Activated T-cell treated with anti-CD3 and anti-CD28 coated beads for 24 hours (primary cell): ENCODE measurements at places on chromosomes 6 and 20.

DNA sequence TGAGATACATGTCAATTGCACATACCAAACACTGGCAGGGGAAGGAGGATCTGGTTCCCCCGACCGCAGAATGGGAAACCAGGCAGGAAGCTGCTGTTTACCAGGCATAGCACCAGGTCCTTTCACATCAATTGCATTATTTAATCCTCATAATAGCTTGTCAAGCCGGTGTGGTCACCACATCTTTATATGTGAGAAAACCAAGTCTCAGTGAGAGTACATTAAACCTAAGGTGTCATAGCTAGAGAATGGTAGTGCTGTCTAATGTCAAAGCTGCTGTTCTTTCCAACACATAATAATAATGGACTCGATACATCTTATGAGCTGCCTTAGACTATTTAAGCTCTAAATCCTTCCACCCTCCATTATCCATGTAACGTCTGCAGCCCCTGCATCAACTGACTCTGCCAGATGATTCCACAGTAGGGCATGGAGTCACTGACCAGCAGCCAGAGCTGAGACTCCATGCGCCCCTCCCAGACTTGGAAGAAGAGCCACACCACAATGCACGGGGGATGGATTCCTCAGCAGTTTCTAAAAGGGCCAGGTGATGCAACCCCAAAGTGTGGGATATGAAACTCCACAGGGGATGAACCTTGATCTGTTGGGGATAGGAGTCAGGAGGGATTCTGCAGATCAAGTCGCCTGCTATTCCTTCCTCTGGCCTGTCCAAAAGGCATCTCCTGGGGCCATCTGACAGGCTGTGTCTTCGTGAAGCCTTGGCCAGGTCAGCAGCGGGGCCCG, 71.8 kb downstream of the GPR6 start:
- DNase-seq, result no peak

DNA sequence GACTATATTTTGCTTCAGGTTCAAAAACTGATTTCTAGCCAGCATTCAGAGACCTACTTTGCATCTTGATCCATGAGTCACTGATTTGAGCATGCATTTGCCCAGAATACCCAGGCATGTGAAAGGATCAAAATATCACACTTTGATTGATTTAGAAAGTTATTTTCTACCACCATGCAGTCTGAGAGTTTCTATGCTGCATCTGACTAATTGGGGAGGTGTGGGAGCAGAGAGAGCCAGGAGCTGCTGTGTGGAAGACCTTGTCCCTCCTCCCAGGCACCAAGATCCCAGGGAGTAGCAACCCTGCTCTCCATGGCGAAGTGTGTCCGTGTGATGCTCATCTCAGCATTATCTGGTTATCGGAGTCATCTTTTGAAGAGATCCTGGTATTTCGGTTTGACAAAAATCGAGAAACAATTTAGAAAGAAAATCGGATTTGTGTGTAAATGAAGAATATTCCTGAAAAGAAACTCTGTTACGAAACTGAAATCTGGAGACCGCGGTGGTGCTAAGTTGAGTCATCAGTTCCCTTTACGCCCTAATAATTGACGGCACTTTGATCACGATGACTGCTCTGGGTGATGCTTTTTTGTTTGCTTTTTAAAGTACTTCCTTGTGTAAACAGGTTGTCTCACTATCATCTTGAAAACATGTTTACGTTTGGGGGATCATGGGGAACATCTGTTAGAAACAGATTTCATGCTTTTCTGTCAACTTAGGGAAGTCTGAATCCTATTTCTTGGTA, 193.4 kb downstream of the BACH2 start:
- DNase-seq, result no peak

- DNase-seq, result no peak
These were observed 56.9 kb downstream of the HIVEP1 start for GRCh38 chr6:12068899-12069557.

DNA sequence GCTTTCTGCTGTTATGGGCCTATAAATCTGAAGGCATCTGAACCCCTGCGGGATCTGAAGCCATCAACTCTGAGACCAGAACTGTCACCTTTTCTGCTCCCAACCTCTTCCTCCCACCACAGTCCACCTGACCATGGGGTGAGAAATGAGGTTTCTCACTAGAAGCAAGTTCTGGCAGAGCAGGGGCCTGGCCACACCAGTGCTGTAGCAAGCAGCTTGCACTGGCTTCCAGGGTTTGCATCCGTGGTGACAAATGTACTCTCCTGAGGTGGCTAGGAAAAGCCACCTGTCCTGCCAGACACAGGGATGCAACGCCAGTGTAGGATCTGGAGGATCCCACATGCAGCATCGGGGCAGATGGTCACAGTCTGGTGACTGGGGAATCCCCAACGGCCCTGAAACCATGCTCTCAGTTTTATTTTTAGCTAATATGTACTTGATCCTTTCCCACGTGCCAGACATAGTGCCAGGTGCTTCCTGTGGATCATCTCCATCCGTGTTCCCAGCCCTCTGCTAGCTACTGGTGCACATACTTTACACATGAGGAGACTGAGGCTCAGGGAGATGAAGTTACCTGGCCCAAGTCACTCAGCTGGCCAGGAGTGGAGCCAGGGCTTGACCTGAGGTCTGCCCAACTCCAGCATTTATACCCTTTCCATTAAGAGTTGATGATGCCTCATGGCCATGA, 122.1 kb upstream of the SPACA1 start:
- DNase-seq, result no peak

GRCh38 chr6:43858161-43859153, 88.4 kb downstream of the VEGFA start:
- DNase-seq, result no peak

- DNase-seq, result no peak
These were observed 208.9 kb upstream of the FOXQ1 start for GRCh38 chr6:1103021-1103420.

GRCh38 chr6:77463308-77463860, at the start of gene HTR1B:
TSS of gene HTR1B (minus strand) at chr6:77463491. CDS start at chr6:77463403, 88 bp downstream.
- no peak for DNase-seq

DNA sequence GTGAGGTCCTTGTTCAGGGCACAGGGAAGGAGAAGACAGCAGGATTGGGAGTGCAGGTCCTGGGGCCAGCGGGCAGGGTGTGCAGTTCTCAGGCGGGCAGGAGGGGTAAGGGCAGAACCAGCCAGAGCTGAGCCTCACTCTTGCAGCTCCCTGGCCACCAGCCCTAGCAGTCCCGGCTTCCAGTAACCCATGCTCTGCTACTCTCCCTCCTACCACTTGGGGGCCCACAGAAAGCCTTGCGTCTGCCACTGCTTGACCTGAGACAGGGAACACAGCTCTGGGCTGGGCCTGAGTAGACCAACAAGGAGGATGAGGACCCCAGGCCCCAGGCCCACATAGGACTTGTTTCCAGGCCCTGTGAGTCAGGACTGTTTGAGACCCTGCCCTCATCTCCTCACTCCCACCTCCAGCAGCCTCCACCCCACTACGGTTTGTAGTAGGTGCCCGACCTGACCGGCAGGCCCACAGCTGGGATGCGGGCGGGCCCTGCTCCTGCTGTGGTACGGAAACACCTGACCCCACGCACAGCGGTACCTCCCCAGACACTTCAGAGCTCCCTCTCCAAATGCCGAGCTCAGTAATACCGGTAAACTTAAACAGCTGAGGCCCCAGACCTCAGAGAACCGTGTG, 39.2 kb downstream of the KCNK5 start:
- DNase-seq, result no peak

GRCh38 chr6:153668758-153669157, 370.3 kb upstream of the OPRM1 start:
- DNase-seq, result no peak

DNA sequence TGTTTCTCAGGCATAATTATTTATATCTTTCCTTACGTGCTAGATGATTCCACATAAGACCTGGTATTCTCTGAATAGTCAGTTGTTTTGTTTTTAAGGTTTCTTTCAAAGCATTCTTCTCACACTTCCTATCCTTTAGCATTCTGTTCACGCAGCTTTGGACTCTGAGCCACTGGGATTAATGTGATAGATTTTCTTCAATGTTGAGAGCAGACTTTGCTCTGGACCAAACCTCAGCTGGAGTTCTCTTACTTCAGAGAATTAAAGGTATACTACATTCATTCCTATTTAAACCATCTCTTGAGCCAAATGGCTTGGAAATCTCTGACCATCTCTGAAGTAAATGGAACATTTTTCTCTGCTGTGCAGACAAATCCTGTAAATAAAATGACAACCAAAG, 70.7 kb upstream of the TRAF3IP2 start:
- DNase-seq, result no peak

DNA sequence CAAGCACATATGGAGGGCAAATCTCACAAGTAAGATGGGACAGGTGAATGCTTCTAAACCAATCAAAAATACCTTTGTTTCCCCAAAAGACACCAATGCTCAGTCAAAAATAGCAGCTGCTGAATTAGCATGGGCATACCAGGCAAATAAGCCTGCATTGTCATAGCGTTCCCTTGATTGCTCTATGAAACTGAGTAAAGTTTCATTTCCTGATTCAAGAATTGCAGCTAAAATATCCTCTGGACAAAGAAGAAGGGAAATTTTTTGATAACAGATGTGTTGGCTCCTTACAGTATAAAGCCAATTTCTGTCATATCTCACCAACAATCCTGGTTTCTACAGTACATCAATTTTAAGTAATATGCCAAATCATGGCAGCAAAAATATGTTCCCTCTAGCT, 3.3 kb upstream of the TMEM14A start:
- DNase-seq, result no peak

DNA sequence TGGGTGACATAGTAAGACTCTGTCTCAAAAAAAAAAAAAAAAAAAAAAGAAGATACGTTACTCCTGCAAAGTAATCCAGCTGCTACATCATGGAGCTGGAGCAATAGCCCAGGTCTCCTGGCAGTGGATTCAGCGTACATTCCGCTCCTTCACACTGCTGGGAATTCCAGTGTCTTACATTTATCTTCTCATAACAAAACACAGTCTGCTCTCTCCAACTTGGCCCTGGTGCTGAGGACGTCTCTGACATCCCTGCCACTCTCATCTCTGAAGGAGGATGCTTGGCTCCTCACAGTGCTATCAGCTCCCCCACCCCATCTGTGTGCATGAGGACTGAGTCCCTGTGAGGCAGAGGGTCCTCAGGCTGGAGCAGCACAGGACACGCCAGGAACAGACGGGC, 529.8 kb downstream of the CD83 start:
- no peak for DNase-seq

- DNase-seq, result no peak
These were observed 10.0 kb downstream of the PXDC1 start for GRCh38 chr6:3741477-3741871.
